ENCODE measurements at places on chromosomes 7 and 10.

- DNase-seq, result peak; percentile 93
Measured at GRCh38 chr7:7719236-7719635, 829 bp upstream of the RPA3 start.

GRCh38 chr10:121362026-121362425, 236.2 kb downstream of the FGFR2 start:
- DNase-seq, result no peak

- no peak for DNase-seq
Measured at GRCh38 chr10:120580918-120581895, 124.2 kb downstream of the PLPP4 start.

- no peak for DNase-seq
Measured at GRCh38 chr10:35927990-35928488, 285.9 kb upstream of the FZD8 start.

GRCh38 chr10:70656489-70656888, 15.8 kb upstream of the ADAMTS14 start:
- no peak for DNase-seq

DNA sequence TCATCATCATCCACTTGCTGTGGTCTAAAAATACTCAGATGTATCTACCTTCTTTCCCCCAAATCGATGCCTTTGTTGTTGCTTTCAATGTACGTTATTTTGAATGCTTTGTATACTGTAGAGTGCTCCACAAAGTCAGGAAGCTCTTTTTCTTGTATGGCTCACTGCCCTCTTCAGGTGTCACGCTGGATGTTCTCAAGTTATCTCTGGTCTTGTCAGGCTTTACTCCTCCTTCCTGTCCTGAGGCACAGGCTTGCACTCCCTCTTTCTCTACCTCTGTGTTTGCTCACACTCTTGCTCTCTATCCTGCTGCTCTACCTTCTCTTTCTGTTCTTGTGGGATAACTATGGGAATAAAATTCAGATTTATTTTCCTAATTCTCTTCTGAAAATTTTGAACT, 381.3 kb downstream of the NRG3 start:
- DNase-seq, result no peak

GRCh38 chr10:65968871-65969270, 957.0 kb upstream of the LRRTM3 start:
- DNase-seq, result no peak

Data from NCI-H2107 (cell line).